Lung (tissue), 17 donors: ENCODE measurements at places on chromosomes 16 and 17. TPM values are rescaled to one million over a fixed set of nuclear protein-coding genes. Genes with fewer than 3 reads are reported as not detected.

Gene SAMD14
- total RNA-seq, result 3.3 TPM

DNA sequence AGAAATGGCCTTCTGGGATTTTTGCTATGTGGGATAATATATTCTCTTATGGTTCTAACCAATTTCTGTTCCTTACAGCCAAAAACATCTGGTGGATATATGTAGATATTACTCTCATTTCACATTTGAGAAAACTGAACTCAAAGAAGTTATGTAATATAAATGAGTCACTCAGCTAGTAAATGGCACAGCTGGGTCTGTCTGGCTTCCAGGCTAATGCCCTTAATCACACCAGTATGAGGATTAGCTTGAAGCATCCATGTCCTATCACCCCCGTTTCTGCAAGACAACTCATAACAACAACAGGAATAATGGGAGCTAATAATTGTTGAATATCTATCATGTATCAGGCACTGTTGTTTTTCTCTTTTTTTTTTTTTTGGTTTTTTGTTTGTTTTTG lies 34.4 kb upstream of the USP7 start:
- no peak for DNase-seq

DNA sequence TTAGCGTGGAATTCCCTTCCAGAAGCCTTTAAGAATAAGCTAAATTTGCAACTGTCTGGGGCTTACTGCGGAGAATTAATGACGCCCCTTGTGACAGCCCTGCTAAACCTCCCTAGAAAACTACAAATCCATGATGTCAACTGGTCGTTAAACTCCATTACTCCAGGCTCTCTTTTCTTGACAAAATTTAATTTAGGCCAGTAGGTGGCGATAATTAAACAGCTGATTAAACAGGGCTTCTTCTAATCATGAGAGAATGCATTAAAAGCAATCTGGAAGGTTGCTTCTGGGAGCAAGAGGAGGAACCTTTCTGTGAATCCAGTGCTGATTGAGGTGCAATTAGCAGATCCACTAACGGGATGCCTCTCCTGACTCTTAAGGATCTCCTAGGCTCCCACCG lies 8.1 kb upstream of the NLRP1 start:
- DNase-seq, result no peak

- DNase-seq, result no peak
Measured at GRCh38 chr16:67435758-67436164, 4.8 kb downstream of the HSD11B2 start.

GRCh38 chr17:7046127-7046724 lies 2.3 kb upstream of the SLC16A11 start:
- DNase-seq, result peak; percentile 59
